ENCODE measurements at places on chromosomes 3 and 15.

DNA sequence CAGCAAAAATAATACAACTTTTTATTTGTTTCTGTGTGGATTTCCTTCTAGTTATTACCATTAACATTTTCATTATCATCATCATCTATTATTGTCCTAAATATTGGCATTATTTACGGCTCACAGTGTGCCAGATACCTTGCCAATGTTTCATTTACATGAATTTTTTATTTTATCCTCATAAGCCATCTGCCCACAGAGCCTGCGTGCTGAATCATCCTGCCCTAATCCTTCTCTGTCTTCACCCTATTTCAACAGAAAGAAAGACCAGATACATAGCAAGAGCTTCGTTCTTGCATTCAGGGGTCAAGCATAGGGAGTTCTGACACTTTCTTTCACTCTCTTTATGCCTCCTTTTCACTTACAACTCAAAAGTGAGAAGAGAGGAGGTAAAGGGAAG is 82.0 kb downstream of the KCNMB2 start:
- no peak for DNase-seq

- no peak for DNase-seq
Measured at GRCh38 chr15:88932271-88932874, 19.2 kb upstream of the MFGE8 start.

DNA sequence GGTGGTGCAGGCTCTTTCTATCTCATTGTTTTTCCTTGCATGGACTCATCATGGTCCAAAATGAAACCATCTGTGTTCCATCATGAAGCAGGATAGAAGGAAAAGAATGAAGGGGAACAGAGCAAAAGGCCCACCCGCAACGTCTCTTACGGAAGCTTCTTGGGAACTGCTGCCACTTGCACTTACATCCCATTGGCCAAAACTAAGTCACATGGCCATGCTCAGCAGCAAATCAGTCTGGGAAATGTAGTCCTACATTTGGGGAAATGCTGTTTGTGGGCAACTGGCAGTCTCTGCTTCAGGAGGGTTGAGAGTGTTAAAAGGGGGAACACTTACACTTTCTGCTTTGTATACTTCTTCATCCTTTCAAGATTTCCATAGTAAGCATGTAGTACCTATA is 191.6 kb downstream of the SV2B start:
- DNase-seq, result no peak

DNA sequence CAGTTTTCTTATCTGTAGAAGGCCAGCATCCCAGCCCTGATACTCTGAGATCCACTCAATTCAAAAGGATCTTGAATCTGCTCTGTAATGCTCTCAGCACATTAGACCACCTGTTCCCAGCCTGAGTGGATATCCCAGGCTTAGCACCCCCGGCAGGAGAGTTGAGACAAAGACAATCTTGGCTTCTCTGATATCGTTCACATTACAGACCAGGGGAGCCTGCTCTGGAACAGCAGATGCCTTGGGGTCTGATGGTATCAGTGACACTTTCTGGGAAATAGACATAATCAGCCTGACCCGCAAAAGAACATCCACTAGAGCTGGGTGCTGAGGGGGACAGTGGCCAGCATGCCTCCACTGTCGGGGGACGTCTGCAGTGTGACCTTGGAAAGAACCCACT is 70.6 kb downstream of the BDH1 start:
- no peak for DNase-seq

- DNase-seq, result no peak
Measured at GRCh38 chr15:29864501-29864900, 42.2 kb upstream of the TJP1 start.

Data from GM06990 (cell line).